ENCODE measurements at places on chromosomes 5 and 9.

DNA sequence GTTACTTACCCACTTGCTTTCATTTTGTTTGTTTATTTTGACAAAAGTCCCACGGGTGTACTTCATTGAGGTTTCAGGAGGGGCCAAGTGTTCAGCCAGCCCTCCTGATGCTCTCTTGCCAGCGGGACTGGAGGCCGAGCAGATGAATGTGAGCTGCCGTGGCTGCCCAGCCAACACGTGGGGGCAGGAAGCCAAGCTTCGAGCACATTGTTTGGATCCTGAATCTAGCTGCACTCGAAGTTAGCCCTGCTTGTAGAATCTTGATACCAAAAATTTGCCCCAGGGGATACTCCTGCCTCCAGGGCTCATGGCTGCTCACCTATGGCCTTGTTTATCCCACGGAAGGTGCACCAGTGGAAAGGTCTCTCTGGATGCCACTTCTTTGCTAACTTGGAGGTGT is 49.3 kb downstream of the RASGEF1C start:
- peak; percentile 6 for DNase-seq

- DNase-seq = no peak
Measured at GRCh38 chr5:57937025-57937424, 454.4 kb upstream of the ACTBL2 start.

GRCh38 chr5:80308526-80308925 is 11.3 kb upstream of the SPZ1 start:
- DNase-seq = no peak

DNA sequence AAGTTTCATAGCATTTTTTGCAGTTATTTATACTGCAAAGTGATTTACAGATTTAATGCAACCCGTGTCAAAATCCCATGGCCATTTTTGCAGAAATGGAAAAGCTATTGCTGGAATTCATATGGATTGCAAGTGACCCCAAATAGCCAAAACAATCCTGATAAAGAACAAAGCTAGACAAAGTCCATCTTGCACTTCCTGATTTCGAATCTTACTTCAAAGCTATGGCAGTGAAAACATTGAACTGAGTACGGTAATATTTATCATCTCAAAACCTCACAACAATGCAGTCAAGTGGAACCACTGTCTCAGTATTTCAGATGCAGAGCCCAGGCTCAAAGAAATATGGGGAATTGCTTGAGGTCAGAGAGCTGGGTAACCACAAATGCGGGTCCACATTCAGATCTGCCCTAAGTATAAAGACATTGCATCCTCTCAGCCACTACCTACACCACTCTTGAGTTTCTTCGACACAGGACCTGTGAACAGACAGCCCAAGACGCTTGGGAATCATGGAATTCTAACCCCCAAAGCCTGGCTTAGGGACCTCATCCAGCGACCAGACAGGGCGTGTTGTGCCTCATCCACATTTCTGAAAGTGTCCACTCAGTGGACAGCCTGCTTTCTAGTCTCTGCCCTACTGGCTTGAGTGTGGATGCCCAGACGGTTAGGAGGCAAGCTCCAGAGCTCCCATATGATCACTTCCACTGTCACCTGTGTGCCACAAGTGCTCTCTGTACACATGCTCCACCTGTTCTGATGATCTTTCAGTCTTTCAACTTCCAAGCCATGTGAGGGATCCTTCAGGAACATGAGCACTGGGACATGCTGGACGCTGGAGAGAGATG is 39.3 kb upstream of the KCNIP1 start:
- DNase-seq = peak; percentile 32

DNA sequence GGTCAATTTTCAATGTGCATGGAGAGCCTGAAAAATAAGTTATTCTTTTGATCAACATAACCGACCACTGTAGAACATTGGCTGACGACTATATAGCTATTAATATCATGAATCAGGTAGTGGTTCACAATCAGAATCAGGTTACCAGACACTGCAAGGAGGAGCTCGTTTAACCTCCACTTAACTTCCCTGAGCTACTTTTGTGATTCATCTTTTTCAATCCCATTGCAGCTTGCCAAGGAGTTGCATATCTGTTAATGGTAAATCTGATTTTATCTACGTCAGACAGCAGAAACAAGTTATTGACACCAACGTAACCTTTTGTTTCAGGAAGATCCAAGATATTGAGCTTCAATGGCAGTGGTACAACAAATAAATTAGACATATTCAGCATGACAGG is 2263.8 kb upstream of the ACO1 start:
- DNase-seq = no peak

Data from lower leg skin (tissue), 4 donors.